ENCODE measurements at places on chromosomes 6 and 20. TPM values are rescaled to one million over a fixed set of nuclear protein-coding genes. Genes with fewer than 3 reads are reported as not detected.

GRCh38 chr20:57849521-57850215 lies 139.9 kb upstream of the PMEPA1 start:
- no peak for DNase-seq

GRCh38 chr20:49765846-49766541 lies 46.6 kb upstream of the SLC9A8 start:
- DNase-seq, result no peak

DNA sequence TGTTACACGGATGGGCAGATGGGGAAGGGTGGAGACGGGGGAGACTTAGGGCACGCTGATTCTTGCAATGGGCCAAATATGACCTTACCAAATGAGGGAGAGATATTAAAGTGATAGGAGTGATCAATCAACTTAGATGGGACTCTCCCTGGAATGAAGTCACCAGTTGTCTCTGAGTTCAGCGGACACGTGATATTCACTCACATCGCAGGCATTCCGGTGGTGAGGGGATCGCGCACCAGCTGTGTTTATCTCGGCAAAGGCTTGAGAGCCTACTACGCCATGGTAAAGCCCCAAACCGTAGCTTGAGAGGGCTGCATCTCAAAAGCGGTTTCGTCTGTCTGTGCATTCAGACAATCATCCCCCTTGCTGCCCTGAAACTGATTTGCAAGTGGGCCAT lies 5.5 kb downstream of the BMP7 start:
- DNase-seq, result no peak

DNA sequence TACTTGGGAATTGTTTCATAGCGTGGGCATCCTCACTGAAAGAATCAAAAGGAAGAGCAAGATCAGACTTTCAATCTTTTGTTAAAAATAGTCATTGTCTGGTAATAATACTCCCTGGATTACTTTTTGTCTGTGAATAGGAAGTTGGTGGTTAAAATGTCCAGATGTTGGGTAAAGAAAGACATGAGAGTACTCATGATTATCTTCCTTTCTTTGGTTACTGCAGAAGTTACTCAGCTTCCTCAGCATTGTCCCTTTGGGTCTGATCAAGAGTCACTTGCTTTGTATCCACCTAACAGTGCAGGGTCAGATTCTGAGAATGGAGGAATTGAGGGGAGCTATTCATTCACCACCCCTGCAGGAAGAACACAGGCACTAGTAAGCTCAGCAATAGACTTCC lies 54.6 kb downstream of the RIN2 start:
- no peak for DNase-seq

DNA sequence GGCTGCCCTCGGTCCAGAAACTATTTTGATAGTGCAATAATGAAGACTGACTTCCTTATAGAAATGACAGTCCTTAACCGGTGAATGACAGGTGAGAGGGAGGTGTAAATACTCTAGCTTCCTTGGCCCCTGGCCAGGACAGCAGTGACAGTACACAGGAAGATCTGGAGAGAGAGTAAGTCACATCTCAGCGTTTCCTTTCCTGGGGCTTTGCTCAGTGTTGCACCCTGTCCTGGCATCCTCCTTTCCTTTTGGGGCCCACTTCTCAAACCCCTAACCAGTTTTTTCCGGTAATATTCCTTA lies 336.9 kb downstream of the CD83 start:
- no peak for DNase-seq

GRCh38 chr6:170444811-170445211 lies 108.3 kb downstream of the PSMB1 start:
- no peak for DNase-seq

GRCh38 chr6:168047841-168048723 lies 30.9 kb downstream of the FRMD1 start:
- DNase-seq, result no peak

GRCh38 chr6:26403893-26404292 lies 1.8 kb downstream of the BTN3A1 start:
- no peak for DNase-seq

- DNase-seq, result no peak
These were observed 213.7 kb upstream of the CITED2 start for GRCh38 chr6:139588076-139588639.

ID1 gene
- 147 TPM for polyA plus RNA-seq
